ENCODE measurements at places on chromosomes 7 and 10. TPM values are rescaled to one million over a fixed set of nuclear protein-coding genes. Genes with fewer than 3 reads are reported as not detected.

- no peak for DNase-seq
These were observed 29.9 kb upstream of the UTF1 start for GRCh38 chr10:133199992-133200611.

- DNase-seq: no peak
These were observed 30.2 kb upstream of the CXCL12 start for GRCh38 chr10:44415121-44415520.

Gene STAG3
- 4.2 TPM for total RNA-seq

- DNase-seq: no peak
These were observed 5.8 kb downstream of the IDE start for GRCh38 chr10:92567952-92568600.

DNA sequence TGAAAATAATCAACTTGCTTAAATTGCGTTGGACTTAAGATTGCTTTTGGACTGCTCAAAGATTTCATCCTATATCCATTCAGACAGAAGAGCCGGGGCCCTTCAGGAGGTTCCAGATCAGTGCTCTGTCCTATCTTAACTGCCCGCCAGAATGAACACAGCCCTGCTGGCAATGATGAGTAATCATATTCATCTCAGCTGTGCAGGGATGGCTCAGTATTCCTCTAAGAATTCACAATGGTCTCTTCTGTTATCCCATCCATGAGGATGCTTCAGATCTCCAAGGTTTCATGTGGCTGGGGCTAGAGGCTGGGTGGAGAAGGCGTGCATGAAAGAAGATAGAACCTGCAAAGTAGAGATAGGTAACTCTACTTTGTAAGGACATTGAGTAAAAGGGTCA is 80.0 kb upstream of the NPVF start:
- DNase-seq: no peak

GRCh38 chr10:117419921-117420320 is 44.7 kb upstream of the PDZD8 start:
- no peak for DNase-seq

Gene PLXNA4
- total RNA-seq: 14.7 TPM

Gene STAM
- 28.2 TPM for total RNA-seq

- no peak for DNase-seq
These were observed 177.3 kb upstream of the LYZL2 start for GRCh38 chr10:30806850-30807249.

Gene GPC2
- total RNA-seq: 1.1 TPM

GRCh38 chr10:128125416-128125943 is 743 bp downstream of the MKI67 start:
- no peak for DNase-seq

Gene ODAD2
- total RNA-seq: not detected

DNA sequence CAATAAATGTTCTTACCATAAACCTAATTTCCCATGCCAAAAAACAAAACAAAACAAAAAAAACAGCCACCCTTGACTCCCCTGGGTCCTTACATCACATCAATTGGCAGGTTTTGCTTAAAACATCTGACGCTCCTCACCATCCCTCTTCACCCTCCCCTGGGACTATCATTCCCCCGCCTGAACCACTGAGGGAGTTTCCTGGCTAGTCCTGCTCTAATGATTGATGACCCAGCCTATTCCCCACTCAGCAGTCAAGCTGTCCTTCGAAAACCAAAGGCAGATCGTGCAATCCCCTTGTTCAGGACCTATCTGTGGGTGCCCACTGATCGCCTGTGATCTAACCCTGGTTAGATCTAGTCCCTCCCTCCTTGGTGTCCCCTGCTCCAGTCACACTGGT is 11.2 kb upstream of the FRMPD2 start:
- no peak for DNase-seq

DNA sequence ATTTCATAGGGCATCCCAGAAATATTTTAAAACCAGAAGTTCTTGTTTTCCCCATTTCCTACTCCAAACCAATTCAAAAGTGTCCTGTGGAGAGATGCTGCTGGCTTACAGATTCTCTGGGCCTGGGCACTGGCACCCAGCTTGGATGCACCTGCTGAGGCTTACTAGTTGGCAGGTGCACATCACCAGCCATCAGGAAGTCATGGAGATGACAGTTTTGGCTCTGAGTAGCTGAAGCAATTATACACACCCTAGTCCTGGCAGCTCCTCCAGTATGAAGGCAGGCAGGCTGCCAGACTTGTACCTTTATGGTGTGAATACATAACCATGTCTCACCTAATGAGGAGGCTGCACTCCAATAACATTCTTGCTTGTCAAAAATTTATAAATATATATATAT is 276.6 kb upstream of the GHITM start:
- no peak for DNase-seq

Gene MEOX2
- 95.9 TPM for total RNA-seq
